ENCODE measurements at places on chromosomes 5 and 9. TPM values are rescaled to one million over a fixed set of nuclear protein-coding genes. Genes with fewer than 3 reads are reported as not detected.

Gene PCDHB14
- 1.1 TPM for total RNA-seq

Gene TMEM252
- total RNA-seq: not detected

Gene LEAP2
- 0.06 TPM for total RNA-seq

Gene TICAM2
- total RNA-seq: 3.3 TPM

Gene SLC34A3
- total RNA-seq: 0.06 TPM

Gene PCDHGA9
- total RNA-seq: 5.7 TPM

Gene ATP6V1G1
- total RNA-seq: 138 TPM

Gene LHX3
- total RNA-seq: not detected

Gene PKD2L2
- not detected for total RNA-seq

Gene KLF9
- total RNA-seq: 55.9 TPM
